ENCODE measurements at places on chromosomes 4 and X. TPM values are rescaled to one million over a fixed set of nuclear protein-coding genes. Genes with fewer than 3 reads are reported as not detected.

The SPANXA1 gene
- polyA plus RNA-seq = not detected

The LIMCH1 gene
- polyA plus RNA-seq = 5.5 TPM

The ENPP6 gene
- 0.34 TPM for polyA plus RNA-seq

The SH3RF1 gene
- 4.0 TPM for polyA plus RNA-seq

The GAGE13 gene
- not detected for polyA plus RNA-seq

The CCDC160 gene
- polyA plus RNA-seq = 0.53 TPM

The CXCL9 gene
- 0.21 TPM for polyA plus RNA-seq

The KCNE5 gene
- polyA plus RNA-seq = not detected

The FAM9C gene
- not detected for polyA plus RNA-seq
